Forelimb muscle (tissue), 1 donor: ENCODE measurements at places on chromosomes 13 and 19. TPM values are rescaled to one million over a fixed set of nuclear protein-coding genes. Genes with fewer than 3 reads are reported as not detected.

GRCh38 chr19:44644402-44645016 is 799 bp downstream of the PVR start:
- no peak for DNase-seq

The LGALS4 gene
- polyA plus RNA-seq = 0.99 TPM

The ZNF615 gene
- polyA plus RNA-seq = 9.9 TPM

GRCh38 chr19:47752440-47753211 is 7.3 kb downstream of the NOP53 start:
- DNase-seq = no peak

The RXFP2 gene
- 0.05 TPM for polyA plus RNA-seq

The PSENEN gene
- 31.7 TPM for polyA plus RNA-seq
